Cortex of kidney (tissue), 1 donor: ENCODE measurements at places on chromosomes 2 and 18.

- no peak for DNase-seq
Observed at GRCh38 chr2:29193111-29193510, 77.9 kb downstream of the CLIP4 start.

GRCh38 chr2:34627003-34627402, 1027.9 kb upstream of the FAM98A start:
- no peak for DNase-seq

DNA sequence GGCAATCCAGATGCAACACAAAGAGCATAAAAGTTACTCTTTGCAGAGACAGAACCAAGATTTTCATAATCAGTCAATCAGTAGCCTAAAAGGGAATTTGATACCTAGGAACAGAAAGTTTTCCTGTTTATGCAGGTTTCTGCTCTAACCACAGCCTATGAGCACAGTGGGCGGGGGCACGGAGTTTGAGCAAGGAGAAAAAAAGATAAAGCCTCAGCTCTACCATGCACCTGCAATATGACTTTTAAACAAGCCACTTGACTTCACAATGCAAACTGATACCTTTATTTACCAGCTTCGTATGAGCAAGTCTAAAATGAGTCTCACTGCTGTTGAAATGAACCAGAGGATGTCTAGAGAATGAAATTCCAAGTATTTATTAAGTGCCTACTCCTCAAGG, 5.6 kb upstream of the LRATD1 start:
- DNase-seq: no peak

DNA sequence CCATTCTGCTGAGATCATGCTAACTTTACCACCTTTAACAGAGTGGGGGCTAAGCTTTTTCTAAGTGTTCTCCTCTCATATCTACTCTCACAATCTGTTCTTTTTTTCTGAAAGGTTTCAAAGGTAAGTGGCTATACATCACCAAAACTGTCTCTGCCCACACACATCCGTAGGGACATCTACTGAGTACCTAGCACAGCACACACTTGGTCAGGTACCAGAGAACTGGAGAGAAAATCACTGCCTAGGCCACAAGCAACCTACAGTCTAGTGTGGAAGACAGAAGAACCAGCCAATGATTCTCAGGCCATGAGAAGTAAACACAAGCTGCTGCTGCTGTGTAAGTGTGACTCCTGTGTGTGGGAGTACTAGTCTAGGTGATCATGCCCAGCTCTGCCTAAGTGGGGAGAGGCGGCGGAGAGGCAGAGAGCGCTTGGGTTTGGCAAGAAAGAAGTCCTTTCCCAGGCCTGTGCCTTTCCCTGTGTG, 176.1 kb upstream of the ZFP36L2 start:
- DNase-seq: no peak

GRCh38 chr2:118169359-118170005, 81.2 kb downstream of the INSIG2 start:
- DNase-seq: no peak

DNA sequence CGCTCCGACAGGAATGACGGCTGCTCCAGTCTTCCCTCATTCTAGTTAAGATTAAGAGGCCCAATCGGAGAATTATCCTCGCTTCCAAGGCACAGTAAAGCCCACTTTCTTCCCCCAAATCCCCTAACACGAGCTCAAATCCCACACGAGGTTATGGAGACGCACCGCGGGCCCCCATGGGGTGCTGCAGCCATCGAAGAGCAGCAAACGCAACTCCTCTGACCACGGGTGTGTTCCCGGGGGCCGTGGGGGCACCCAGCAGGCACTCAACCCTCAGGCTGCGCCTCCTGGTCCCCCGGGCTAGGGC, 446 bp downstream of the COPS9 start:
- no peak for DNase-seq

DNA sequence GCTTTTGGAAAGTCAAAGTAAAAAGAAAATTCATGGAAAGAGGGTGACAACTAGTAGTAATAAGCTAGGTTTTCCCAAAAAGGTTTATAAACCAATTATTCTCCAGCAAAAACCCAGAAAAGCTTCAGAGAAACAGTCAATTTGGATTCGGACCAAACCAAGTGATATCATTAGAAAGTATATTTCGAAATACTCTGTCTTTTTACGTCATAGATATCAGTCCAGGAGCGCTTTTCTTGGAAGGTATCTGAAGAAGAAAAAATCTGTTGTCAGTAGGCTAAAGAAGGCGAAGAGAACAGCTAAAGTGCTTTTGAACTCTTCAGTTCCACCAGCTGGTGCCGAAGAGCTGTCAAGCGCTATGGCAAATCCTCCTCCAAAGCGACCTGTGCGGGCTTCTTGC, 36.6 kb downstream of the ZDBF2 start:
- no peak for DNase-seq

GRCh38 chr2:145800151-145801091, 1280.5 kb upstream of the ZEB2 start:
- DNase-seq: no peak

DNA sequence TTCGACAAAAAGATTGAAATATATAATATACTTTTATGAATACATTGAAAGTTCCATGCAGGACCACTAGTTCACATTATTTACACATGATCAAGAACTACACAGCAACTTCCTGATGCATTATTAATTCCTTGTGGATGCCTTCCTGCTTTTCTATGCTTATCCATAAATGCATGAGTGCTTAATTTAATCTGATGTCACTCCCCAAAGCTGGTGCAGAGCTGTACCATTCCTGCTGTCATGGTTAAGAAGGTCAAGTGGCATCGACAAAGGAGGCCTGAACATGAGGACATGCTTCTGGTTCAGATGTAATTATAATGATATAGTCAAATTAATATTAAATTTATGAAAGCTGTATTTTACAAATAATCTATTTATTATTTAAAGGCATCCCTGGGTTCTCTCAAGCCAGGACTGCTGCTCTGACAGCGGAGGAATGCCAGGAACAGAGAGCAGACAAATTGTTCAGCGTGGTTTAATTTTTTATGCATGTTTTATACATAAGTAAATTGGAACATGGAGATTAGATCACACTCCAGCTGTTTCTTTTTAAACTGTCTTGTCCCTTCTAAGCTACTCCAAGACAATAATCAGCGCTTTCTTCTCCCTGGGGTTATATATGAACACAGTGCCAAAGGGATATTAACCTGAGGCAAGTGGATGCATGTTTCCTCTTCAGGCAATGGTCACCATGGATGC, 307.3 kb upstream of the CNTNAP5 start:
- DNase-seq: no peak

GRCh38 chr2:234955971-234956509, 4.2 kb downstream of the SH3BP4 start:
- no peak for DNase-seq

GRCh38 chr2:61841286-61841685, 12.6 kb downstream of the FAM161A start:
- DNase-seq: no peak

DNA sequence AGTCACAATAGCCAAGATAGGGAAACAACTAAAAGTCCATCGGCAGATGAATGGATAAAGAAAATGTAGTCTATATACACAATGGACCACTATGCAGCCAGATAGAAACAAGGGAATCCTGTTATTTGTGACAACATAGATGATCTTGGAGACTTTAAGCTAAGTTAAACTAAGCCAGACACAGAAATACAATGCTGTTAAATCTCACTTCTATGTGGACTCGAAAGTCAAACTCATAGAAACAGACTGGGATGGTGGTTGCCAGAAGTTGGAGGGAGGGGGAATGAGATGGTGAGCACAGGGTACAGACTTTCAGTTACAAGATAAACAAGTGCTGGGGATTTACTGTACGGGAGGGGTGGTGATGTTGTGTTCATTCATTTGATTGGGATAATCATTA, 5.4 kb upstream of the CNDP1 start:
- DNase-seq: no peak

DNA sequence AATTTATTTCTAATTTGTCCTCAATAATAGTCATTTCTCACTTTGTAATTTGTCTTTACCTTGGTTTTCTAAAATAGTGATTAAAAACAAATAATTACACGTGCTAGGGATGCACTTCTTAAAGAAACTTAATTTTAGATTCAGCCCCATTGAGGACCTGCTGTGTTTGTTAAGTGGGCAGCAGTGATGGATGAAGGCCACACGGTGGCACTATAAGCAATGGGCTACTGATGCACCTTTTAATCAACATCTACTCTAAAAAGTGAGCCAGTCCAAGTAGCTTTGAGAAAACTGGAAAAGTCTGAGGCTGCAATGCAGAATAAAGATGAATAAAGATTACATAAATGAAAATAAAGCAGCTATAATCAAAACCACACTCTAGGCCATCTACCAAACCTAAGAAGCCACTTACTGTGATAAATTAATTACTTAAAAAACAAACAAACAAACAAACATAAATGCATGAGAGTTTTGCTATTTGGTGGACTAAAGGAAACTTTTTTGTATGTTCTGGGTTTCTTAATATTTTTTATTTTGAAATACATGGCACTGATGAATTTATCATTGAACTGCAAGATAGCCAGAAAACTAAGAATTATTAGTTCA, 89.3 kb downstream of the PDE11A start:
- DNase-seq: no peak

- DNase-seq: no peak
Observed at GRCh38 chr2:130728007-130728454, 839 bp upstream of the GPR148 start.

DNA sequence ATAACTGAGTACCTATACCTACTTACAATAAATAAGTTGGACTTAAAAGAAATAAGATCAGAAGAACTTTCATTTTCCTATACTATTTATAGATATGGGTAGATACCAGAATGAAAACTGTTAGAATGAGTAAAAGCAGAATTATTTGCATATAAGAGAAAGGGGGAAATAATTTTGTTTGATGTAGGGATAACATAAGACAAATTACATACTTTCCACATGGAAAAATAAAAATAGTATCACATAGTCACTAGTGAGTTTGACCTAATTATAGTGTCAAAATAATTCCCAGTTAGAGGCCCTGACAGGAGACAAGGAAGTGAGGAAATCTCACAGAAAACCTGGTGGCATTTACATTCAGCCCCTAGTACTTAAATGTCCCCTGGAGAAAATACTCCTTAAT, 28.6 kb downstream of the KCMF1 start:
- DNase-seq: no peak

DNA sequence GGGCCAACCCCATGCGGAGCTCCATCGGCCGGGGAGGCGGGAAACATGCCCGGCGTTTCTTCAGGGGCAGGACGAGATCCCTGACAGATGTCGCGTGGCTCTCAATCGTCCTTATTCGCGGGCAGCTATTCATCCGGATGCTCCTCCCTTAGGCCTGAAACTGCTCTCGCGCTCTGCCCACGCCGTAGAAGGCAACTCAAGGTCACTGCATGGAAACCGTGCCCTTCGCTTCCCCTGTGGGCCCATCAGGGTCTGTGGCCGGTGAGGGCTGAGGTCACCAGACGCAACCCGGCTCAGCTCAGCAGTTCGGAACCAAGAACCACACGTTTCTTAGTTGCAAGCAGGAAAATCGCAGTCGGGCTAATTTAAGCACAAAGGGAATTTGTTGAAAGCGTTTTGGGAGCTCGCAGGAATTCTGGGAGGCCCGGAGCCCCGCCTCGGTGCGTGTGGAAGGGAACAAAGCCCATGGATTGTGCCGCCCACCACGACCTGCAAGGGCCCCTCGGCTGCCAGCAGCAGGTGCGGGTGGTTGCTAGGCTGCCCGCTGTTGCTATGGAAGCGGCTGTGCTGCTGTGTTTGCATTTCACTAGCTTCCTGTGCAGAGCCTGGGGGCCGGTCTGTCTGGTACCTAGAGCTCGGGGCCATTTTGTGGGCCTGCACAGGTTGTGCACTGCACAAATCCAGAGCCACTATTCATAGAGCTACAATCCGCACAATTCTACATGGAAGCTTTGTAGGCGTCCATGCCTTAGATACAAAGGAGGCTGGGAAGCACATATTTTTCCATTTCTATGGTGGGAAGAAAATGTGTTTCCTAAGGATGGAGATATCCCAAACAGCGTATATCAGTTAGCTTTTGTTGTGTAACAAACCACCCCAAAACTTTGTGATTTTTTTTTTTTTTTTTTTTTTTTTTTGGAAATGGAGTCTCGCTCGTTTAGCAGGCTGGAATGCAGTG, 6.0 kb upstream of the ALLC start:
- no peak for DNase-seq

GRCh38 chr18:31998880-31999412, 19.7 kb upstream of the RNF125 start:
- DNase-seq: no peak

GRCh38 chr2:187574969-187575750, 20.9 kb upstream of the TFPI start:
- DNase-seq: no peak

- DNase-seq: no peak
Observed at GRCh38 chr2:45370369-45370768, 240.7 kb downstream of the SRBD1 start.

- no peak for DNase-seq
Observed at GRCh38 chr2:176139661-176140512, 10.4 kb downstream of the HOXD8 start.
